CD4-positive, alpha-beta T cell treated with Interleukin-21 for 1 hour (primary cell): ENCODE measurements at places on chromosomes 3 and 15.

- DNase-seq = no peak
These were observed 224.8 kb upstream of the BHLHE40 start for GRCh38 chr3:4754180-4755086.

GRCh38 chr3:193086681-193087080 is 154.3 kb upstream of the PLAAT1 start:
- no peak for DNase-seq

DNA sequence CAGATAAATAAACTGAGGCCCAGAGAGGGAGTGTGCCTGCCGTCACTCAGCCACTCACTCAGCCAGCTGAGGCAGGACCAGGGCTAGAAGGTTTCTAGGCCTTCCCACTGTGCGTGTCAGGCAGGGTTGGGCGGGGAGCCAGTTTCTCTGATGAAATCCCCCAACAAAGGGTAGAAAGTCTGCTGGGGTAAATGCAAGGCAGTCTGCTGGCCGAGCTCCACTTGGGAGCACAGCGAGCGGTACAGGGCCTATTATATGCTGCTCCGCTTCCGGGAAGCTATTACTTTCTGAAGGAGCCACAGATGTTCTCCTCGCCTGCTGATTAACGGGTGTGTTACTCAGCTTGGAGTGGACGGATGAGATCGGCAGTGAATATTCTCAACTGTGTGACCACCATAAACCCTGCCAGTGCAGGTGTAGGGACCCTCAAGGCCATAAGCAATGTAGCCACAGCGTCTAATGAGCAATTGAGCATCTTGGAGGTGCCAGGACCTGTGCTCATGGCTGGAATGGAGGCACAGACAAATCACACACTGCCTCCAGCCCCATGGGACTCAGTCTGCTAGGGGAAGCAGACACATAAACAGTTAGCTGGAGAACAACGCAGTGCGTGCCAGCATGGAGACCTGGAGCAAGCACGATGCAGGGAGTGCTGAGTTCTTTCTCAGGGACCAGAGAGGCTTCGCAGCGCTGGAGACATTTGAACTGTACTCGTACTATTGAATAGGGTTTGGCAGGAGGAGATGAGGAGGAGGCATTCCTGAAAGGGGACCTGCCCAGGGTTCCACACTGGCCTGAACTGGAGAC is 42.1 kb downstream of the CORO2B start:
- no peak for DNase-seq

DNA sequence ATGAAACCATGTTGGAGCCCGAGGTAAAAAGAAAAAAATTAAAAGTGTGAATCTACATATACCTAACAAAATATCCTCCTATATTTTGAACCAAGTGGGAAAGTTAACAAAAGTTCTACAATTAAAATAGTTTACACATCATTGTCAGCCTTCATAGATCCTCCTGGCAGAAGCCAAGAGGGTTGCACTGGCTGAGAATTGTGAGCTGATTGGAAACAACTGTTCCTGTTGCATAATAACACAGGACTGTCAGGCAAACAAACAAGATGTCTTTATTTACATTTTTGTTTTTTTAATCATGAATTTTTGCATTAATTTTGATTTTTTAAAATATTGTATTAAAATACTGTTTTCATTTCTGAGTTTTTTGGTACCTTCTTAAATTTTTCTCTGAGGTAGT is 215.2 kb upstream of the MME start:
- DNase-seq = no peak

DNA sequence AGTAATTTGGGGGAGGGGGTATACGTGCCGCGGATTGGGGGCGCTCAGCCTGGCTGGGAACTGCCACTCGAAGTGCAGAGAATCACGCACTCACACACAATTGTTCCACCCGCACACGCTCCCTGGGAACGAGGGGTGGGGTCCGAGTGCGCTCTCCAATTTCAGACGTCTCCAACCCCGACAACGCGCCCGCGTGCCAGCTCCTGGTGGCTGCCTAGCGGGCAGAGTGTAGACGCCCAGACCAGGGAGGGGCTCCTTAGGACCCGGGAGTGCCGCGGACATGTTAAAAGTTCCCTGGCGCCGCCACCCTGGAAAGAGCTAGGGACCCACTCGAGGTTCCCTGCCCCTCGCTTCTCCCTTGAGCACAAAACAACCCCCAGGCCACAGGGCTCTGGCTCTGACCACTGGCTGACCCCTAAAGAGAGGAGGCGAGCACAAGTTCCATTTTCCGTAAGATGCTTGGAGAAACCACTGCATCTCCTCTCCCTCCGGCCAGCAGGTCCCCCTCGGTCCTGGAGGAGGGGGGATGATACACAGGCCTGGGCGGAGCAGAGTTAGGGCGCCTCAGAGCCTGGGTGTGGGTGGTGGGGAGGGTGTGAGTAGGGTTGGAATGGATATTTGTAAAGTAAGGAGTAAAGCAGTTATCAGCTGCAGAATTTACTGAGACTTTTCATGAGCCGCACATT is 894 bp upstream of the ANKRD63 start:
- no peak for DNase-seq

- DNase-seq = no peak
These were observed 164.8 kb downstream of the AKAP13 start for GRCh38 chr15:85545185-85545584.

DNA sequence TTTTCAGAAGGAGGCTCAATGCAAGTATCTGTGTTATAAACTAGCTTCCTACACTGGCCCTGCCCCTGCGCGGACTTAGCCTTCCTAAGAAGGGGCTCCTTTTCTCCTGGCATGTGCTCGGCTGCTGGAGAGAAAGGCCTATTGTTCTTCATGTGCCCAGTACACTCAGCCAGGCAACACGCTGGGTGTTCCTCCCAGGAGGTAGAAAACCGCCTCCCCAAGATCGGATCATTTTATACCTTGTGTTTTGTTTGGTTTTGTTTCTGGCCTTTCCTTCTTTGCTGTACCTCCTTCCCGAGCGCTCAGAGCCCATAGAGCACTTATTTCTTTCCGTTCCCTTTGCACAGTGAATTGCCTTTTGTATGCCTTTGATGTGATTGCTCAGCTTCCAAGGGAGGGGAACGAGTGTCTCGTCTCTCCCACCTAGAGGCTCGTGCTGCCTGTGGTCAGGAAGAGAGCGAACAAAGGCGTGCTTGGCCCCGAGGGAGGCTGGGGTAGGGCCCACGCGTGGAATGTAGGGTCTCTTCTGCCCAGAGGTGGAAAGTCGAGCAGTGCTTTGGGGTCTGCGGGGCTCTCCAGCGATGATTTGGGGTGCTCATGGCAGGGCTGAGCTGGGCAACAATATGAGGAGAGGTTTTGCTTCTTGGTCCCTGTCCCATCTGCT is 30.0 kb downstream of the CCNL1 start:
- no peak for DNase-seq

- DNase-seq = peak; percentile 30
These were observed 1.1 kb downstream of the TM6SF1 start for GRCh38 chr15:83108266-83109219.

DNA sequence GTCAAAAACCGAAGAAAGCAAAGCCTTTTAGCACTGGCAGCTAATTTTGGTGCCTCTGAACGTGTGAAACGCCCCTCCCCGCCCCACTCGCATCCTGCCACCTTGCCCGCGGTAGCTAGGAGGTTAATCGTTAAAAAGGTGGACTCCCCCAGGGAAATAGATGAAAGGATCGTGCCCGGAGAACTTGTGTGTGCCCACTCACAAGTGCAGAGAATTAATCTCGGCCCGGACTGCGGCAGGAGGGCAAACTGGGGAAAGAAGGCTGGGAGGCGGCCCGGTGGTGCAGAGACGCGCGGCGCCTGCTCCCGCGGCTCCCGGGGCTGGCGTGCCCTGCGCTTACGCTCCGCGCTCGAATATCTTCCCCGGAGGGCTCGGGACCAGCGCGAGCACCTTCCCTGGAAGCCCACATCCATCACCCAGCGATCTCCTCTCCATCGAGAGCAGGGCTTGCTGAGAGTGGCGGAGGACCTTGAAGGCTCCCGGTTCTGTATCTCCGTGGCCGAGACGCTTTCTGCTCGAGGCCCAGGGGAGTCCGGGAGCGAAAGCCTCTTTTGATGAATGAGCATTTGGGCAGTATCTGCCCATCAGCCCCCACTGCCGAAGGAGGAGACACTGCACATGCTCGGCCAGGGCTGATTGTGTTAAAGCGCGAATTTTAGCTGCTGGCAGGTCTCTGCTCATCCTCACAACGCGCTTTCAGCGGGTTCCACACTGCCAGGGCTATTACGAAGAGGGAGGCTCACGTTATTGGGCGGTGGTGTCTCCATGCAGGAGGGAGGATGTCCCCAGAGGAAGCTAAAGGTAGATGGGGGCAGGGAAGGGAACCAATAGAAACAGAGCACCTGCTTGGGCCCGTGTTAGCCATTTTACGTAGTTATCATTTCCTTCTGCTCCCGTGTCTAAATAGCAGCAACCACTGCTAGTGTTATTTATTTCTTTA is 1.3 kb upstream of the SPTSSB start:
- no peak for DNase-seq

- no peak for DNase-seq
These were observed 97.4 kb downstream of the WNT7A start for GRCh38 chr3:13782501-13782900.

- no peak for DNase-seq
These were observed 5.2 kb upstream of the YEATS2 start for GRCh38 chr3:183692436-183692835.

DNA sequence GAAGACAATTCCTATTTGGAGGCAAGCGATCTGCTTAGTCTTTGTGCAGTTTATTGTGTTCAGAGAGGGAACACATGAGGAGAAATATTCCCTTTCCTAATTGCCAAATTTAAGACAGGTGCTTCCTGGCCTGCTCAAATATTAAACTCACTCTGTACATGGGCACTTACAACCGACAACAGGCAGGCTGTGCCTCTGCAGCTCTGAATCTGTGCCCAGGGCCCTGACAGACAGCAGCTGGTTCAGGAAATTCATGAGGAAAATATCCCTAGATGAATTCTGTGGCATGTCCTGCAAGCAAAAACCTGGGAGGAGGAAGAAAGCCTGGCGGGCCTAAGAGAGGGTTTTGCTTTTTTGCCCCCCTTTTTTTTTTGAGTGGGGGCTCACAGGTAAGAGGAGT is 169.3 kb upstream of the TRIM42 start:
- no peak for DNase-seq

DNA sequence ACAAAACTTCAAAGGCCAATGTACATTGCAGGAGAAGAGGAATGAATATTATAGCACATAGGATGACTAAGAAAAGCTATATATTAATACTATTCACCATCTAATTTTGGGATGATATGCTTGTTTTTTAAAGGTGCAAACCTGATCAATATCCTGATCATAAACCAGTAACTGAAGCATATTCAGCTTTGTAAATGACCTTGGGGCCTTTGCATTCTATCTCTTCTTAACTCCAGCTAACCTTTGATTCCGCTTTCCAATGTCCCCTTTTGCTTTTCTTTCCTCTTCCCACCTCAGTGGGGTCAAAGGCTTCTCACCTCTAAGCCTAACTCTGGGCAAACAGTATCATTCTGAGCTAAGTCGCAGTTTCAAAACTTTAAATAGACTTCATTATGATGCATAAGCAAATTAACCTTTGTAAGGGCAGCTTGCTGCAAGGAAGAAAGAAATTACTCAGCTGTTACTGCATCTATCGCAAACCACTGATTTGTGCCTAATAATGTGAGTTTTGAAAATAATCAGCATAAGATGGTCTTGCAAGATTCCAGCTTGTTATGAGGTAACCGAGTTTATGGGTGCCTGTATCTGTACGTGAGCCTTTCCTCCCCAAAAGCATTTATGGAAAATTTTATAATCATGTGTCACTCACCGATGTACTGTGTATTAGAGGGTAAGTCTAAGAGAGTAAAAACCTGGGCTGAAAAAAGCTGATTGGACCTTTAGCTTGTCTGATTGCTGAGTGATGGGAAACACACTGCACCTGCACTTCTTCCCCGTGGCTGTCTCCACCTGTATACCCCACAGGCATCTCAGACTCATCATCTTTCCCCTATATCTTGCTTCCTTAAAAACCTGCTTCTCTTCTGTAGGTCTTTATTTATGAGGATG is 116.8 kb downstream of the TPRG1 start:
- DNase-seq = no peak

GRCh38 chr3:4425707-4426106 is 41.4 kb downstream of the SUMF1 start:
- no peak for DNase-seq
